ENCODE measurements at places on chromosomes 16 and 17.

DNA sequence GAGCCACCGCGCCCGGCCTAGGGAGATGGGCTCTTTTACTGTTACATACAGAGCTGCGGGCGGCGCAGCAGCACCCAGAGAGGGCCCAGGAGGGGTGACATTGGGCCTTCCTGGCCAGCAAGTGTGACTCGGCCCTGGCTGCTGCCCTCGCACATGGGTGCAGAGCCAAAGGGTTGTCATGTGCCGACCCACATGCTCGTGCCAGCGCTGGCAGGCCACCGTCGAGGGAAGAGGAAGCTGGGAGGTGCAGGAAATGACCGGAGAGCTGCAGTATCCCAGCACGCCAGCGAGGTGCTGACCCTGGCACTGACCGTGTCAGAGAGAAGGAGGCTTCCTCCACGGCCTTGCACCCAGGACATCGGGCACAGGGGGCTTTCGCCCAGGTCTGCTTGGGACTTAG lies 8.0 kb downstream of the ENDOV start:
- DNase-seq = no peak

DNA sequence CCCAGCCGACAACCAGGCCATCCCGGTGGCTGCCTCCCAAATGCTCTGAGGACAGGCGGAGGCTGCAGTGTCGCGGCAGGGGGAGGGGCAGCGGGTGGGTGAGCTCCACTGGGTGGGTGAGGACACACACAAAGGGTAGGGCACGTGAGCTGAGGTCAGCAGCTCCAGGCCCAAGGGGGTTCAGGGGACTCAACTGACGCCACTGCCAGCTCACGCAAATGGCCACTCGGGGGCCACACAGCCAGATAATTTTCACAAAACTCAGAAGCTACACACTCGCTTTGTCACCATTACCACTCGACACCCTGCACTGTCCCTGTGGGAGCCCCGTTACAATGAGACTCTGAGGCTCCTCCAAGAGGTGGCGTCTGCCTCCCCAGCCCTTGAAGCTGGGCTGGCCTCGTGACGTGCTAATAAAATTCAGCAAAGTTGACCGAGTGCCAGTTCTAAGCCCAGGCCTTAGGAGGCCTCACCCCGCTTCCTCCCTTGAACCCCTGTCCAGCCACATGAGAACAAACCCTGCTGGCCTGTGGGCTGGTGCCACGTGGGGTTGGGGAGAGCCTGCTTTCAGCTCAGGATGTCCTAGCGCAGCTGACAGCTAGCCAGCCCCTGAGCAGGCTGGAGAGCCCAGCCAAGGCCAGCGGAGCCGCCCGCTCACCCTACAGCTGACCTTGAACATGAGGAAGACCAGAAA lies 56.9 kb downstream of the RMI2 start:
- no peak for DNase-seq

GRCh38 chr16:65889533-65889966 lies 476.9 kb upstream of the CDH5 start:
- DNase-seq = peak; percentile 65

DNA sequence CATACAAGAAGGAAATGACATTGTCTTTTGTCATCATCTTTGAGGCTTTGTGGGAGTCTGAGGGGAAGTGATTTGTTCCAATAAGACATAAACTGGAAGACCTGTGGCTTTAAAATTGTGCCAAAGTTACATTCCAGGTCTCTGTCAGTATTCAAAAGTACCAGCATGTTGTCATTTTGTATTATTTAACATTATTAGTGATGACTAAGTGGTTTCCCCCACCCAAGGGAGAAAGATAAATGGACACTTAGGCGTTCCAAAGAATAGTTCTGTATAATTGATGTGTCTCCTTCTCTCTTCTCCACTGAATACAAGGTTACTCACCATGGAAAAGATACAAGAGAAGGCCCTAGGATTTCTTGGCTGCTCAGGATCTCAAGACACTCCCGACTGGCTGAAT lies 3.8 kb downstream of the CFAP97D1 start:
- no peak for DNase-seq

- DNase-seq = no peak
Measured at GRCh38 chr16:30997725-30998711, 12.4 kb downstream of the STX1B start.

Data from NCI-H524 treated with DMSO at 0.1 percent for 48 hours (cell line).